ENCODE measurements at places on chromosomes 13 and 19.

DNA sequence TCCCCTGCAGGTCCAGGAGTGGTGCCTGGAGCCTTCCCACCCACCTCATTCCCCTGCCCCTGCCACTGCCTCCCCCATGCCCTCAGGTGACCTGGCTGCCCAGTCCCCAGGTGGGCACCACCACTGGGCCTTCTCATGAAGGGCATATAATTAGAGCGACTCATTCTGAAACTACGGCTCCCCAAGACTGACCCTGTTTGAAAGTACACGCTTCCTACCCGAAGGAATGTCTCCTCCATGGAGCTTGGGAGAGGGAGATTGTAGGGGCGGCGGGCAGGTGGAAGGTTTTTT is 52.6 kb downstream of the GPR12 start:
- DNase-seq: no peak

DNA sequence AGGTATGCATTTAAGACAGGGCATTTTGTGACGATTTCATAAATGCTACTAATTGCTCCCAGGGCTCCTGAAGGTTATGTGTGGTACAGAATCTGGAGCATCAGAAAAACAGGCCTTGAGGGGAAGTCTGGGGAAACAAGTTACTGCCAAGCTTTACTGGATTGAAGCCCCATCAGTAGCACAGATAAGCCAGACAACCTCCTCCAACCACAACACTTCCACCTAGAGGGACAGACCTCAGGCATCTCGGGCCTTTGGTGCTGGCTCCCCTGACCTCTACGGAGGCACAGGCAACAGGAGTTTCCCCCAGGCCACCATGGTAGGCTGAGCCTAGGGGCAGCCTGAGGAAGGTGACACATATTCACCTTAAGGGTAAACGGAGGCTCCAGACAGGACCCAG is 54.1 kb downstream of the ABCC4 start:
- no peak for DNase-seq

DNA sequence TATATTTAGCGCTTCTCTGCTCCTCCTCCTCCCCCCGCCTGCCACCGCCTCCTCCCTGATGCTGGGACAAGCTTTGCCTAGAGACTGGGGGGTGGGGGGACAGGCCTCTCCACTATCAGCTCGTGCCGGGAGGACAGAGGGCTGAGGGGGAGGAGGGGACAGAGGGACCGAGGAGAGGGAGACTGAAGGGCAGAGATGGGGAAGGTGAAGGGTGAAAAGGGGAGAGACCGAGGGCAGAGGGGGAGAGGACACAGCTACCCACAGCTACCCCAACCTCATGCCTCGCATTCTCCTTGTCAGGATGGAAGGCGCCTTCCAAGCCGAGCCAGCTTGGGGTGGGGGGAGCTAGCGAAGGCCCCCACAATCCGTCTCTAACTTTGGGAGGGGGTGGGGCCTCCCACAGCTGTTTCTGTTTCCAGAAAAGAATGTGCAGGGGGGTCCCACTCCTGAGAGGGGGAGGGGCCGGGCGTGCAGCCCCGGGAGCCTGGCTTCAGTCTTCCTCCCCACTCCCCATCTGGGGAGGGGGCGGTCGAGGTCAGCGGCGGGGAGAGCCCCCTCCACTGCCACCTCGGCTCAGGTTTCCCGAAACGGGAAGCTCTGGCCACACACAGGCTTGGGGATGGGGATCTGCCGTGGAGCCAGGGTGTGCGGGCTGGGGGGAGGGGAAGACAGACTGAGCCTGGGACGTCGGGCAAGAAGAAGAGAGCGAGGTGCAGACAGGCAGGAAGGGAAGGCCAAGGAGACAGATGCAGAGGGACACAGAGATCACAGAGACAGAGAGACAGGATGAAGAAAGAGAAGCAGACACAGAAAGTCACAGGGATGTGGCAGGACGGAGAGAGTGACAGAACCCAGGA is 1.6 kb downstream of the DACT3 start:
- peak; percentile 85 for DNase-seq

GRCh38 chr13:38376546-38376945 is 26.9 kb downstream of the UFM1 start:
- no peak for DNase-seq

GRCh38 chr19:11014403-11014911 is 53.6 kb downstream of the SMARCA4 start:
- no peak for DNase-seq

DNA sequence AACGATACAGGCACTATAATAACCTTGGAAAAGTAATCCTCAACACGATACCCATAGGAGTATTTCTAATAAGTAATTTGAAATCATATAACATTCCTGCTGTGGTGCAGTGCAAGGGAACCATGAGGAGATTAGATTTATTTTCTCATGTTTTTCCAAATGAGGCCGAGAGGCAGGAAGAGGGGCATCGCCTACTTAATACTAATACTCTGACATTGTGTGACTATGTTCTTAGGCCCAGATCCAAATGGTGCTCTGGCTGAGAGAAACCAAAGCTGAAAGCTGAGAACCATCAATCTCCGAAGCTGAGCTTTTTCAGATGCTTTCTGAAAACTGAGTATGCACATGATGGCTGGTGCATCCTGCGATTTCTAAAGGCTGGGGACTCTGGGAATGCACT is 248.0 kb upstream of the MAB21L1 start:
- no peak for DNase-seq

DNA sequence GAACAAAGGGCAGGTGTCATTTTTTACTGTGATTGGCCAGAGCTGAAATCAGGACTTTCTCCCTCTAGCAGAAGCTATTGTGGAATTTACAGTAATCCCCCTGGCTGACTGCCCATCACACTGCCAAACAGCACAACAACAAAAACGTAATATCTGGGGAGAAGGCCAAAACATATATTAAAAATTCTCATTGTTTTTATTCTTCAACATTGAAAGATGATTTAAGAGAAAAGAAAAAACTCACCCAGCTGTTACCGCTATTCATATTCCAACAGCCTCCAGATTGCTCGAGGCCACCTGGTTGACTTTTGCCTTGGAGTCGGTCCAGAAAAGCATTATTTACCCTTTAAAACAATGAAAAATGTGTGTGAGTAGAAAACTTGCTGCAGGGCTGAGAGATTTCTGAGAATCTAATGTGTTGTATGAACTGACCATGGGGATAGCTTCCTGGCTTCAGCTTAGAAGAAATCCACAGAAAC is 97.2 kb downstream of the EPSTI1 start:
- no peak for DNase-seq

- DNase-seq: peak; percentile 91
These were observed 11.4 kb downstream of the AKT2 start for GRCh38 chr19:40273469-40274360.

DNA sequence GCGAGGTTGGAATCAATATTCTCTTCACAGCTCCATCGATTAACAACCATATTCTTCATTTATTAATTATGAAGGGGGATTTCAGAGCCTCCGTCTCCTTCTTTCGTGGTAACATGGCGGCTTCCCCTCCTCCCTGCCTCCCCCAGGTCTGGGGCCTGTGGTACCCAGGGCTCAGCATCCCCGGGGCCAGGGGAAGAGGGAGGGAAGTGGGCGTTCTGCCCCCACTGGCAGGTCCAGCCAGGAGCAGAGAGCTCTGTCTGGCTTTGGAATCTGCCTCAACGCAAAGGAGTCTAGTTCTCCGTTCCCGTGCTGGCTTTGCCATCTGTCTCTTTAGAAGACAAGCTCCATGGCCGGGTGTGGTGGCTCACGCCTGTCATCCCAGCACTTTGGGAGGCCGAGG is 37.8 kb upstream of the ONECUT3 start:
- DNase-seq: no peak
